ENCODE measurements at places on chromosomes 7 and 10.

GRCh38 chr10:23496727-23497126 lies 57.9 kb downstream of the OTUD1 start:
- no peak for DNase-seq

DNA sequence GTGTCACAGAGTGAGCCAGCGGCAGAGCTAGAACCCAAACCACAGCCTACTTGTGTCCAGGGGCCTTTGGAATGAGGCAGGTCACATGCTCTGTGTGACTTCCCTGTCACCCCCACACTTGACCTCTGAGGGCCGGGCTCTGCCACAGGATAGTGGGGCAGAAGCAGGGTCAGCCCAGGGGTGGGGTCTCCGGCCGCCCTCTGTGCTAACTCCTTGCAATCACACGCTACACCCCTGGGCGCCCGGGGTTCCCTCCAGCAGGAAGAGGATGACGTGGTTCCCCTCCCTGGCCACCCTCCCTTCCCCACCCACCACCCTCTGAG lies 19.8 kb downstream of the TECPR1 start:
- no peak for DNase-seq

DNA sequence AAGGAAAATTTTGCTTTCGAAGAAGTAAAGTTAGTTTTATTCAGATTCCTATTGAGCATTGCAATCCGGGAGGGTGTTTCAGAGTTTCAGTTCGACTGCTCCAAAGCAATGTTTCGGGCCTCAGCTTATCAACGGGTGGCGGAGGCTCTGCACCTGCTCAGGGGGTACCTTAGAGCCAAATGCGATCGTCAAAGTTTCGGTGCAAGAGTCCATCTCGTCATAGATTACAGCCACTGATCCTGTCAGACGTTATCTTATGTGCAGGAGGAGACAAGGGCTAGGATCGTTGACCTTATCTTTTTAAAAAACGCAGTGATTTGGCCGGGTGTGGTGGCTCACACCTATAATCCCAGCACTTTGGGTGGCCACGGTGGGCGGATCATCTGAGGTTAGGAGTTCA lies 3.8 kb upstream of the COX19 start:
- no peak for DNase-seq

GRCh38 chr10:3287572-3288445 lies 115.2 kb upstream of the PITRM1 start:
- DNase-seq, result no peak

- peak; percentile 28 for DNase-seq
Measured at GRCh38 chr7:70881167-70881847, 250.6 kb upstream of the GALNT17 start.

DNA sequence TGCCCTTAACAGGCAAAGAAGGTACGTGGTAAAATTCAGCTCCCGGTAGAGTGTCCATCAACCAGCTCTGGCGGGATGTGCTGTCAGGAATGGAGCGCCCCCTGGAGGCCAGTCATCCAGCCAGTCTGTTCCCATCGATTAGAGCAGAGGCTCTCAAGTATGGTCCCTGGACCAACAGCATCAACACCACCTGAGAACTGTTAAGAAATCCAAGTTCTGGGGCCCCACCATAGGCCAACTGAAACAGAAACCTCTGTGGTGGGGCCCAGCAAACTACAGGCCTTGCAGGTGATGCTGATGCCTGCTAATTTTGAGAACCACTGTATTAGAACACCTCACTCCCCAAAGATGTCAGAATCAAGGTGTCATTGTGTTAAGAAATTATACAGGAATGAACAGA lies 109.2 kb downstream of the DPY19L1 start:
- DNase-seq, result peak; percentile 38

GRCh38 chr10:115998301-115998700 lies 274.7 kb downstream of the GFRA1 start:
- DNase-seq, result no peak

DNA sequence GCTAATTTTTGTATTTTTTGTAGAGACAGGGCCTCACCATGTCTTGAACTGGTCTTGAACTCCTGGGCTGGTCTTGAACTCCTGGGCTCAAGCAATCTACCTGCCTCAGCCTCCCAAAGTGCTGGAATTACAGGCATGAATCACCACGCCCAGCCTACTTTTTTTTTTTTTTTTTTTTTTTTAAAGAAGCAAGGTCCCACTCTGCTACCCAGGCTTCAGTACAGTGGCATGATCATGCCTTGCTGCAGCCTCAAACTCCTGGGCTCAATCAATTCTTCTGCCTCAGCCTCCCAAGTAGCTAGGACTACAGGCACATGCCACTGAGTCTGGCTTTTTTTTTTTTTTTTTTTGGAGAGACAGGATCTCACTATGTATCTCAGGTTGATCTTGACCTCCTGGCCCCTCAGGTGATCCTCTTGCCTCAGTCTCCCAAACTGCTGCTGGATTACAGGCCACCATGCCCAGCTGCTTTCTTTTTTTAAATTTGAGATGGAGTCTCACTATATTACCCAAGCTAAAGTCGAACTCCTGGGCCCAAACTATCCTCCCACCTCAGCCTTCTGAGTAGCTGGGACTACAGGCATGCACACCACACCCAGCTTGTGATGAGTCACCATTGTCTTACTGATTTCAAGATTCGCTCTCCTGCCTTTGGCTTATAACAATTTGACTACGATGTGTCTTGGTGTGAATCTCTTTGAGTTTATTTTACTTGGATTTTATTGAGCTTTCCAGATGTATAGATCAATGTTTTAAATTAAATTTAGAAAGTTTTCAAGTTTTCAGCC lies 9.0 kb downstream of the RPEL1 start:
- DNase-seq, result no peak

- DNase-seq, result no peak
Measured at GRCh38 chr10:48271047-48271730, 3.3 kb downstream of the FRMPD2 start.

- no peak for DNase-seq
Measured at GRCh38 chr7:5397736-5398135, 25.9 kb downstream of the TNRC18 start.

DNA sequence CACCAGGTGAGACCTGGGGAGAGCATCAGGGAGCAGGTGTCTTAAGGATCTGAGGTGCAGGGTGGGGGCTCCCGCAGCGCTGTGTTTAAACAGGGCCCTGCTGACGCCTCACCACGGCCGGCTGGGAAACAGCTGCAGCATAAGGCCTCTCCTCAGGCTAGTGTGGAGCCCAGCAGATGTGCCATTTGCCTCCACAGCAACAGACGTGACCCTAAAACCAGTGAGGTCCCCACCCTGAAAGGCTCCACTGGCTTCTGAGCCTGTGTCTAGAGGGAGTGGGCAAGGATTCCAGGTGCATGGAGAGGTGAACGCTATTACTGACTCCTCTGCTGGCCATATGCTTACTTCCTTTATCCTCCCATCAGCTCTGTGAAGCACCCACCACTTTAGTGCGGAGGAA lies 47.8 kb downstream of the SYPL1 start:
- no peak for DNase-seq

DNA sequence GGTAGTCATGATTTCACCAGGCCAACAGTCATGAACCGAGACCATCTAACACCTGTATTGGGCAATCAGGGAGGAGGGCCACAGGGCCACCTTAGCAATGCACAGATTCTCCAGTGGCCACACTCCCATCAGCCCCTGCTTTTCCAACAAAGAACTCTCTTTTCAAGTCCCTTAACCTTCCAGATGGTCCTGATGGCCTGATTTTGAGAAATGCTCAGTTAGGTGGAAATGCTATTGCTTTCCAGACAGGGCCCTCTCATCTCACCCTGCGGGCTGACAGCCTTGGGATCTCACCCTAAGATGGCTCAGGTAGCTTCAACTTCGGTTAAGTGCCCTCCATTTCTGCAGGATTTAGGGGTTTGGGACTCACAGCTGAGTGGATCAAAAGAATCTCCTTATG lies 131.9 kb upstream of the PRR15 start:
- DNase-seq, result no peak

DNA sequence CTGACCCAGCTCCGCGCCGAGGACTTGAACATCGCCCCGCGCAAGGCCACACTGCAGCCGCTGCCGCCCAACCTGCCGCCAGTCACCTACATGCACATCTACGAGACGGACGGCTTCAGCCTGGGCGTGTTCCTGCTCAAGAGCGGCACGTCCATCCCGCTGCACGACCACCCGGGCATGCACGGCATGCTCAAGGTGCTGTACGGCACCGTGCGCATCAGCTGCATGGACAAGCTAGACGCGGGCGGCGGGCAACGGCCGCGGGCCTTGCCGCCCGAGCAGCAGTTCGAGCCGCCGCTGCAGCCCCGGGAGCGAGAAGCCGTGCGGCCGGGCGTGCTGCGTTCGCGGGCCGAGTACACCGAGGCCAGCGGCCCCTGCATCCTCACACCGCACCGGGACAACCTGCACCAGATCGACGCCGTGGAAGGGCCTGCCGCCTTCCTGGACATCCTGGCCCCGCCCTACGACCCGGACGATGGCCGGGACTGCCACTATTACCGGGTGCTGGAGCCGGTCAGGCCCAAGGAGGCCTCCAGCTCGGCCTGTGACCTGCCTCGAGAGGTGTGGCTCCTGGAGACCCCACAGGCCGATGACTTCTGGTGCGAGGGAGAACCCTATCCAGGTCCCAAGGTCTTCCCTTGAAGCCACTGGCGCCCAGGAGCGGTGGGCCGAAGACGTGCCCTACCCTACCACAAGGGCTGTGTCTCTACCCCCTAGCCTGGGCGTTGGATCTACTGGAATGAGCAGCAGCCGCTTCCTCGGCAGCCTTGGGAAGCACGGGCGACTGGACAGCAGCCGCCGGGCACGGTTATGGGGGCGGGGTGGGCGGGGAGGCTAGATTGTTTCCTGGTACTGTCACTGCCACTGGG lies 945 bp downstream of the ADO start:
- DNase-seq, result peak; percentile 50

All from fibroblast of skin of scalp (primary cell).